ENCODE measurements at places on chromosomes 5 and 9.

- DNase-seq: no peak
These were observed 34.5 kb upstream of the GABRP start for GRCh38 chr5:170748951-170749471.

DNA sequence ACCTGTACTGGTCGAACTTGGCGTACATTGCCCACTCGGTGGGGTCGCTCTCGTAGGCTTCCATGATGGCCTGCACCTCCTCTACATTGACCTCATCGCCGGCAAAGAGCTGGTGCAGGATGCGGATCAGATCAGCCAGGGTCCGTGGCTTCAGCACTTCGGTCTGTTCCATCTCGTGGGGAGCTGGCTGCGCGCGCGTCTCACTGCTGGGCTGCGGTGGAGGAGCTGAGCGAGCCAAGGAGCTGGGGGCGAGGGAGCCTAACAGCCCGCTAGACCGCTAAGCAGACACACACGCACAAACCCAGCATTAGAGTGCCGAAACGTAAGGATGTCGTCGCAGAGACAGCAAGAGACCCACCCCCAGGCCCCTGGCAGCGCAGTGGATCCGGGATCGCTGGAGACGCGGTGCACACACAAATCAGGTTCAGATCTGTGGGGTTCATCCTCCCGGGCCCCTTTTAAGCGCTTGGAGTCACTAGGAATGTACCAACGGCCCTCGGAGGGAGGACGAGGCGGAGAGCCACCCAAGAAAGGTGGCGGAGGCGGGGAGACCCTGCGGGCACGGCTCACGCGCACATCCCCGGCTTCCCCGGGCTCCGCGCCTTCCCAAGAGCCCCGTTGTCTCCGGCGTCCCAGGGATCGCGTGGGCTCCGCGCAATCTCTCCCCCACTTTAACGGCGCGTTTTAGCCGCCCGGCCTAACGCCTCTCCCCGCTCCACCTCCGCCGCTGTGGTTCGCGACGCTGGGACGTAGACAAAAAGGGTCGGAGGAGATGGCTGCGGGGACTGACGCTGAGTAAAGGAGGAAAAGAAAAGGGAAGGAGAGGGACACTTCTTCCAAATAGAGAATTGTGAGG lies at the start of gene CDO1:
TSS of gene CDO1 (minus strand) at position 434 of the 856 bp plus-strand sequence. CDS start at position 172, 262 bp downstream.
- DNase-seq: no peak

DNA sequence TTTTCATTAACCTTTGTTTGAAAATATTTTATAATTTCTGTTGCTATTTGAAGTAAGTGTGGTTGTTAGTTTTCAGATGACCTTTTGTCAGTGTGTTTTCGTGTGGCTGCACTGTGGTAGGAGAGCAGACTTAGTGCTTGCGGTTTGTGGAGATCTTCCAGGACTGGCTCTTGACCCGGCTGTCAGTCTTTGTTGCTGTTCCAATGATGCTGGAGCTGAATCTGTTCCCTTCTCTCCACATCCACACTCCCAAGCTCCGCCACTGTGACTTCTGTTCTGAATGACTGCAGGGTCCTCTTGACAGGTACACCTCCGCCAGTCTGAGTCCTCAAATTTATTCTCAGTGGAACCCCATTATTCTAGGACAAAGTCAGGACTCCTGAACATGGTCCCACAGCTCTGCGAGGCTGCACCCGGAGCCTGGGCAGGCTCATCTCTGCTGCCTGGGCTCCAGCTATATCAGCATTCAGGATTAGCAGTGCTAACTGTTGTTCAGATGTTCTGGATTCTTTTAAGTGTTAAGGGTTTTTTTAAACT lies 126.0 kb downstream of the WNK2 start:
- no peak for DNase-seq

DNA sequence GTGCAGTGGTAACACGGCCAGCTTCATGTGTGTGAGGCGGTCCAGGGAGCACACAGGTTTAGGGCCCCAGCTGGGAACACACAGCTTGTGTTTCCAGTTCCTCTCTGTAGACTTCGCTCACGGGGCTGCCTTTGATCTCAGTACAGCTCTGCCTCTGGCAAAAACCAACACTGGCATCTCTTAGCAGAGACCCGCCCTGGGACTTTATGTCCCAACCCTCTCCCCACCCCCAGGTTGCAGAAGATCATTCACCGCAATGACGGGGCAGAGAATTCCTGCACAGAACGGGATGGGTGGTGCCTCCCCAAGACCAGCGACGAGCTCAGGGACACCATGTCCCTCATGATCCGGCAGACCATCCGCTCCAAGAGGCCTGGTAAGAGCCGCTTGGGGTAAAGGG lies 5.2 kb upstream of the CEL start:
- DNase-seq: no peak

GRCh38 chr5:33894566-33894965 lies 2.8 kb upstream of the ADAMTS12 start:
- no peak for DNase-seq

DNA sequence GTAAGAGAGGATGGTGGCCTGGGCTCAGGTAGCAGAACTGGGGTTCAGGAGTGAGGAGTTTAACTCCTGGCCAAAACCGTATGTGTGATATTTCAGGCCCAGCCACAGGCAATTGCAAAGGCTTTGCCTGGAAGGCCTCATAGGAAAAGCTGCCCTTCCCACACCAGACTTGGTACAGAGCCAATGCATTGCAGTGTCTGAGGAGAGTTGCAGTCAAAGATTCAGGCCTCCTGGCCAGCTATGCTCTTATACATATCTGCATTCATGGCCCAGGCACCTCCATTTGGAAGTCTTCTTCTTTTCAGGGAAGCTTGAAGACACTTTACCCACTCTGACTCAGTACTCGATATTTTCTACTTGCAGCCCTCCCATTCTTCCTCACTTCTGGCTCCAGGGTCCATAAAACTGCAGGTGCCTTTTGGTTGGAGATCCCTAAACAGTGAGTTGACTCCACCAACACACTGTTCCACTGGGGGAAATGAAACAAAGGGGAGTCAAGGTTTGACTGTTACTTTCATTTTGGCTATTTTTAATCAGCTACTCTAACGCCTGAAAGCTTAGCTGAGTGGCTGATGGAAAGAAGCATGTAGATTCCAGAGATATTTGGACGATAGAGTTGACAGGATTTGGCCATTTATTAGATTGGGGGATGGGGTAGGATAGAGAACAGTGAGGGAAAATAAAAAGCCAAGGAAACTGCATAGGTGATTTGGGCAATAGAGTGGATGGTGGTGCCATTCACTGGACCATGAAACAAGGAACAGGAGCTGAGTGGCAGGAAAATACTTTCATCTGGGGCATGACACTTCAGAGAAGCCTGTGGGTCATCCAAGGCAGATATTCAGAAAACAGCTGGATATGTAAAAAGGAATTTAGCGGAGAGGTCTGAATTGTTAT lies 30.6 kb upstream of the IL33 start:
- DNase-seq: no peak

- no peak for DNase-seq
These were observed 31.0 kb upstream of the FSD1L start for GRCh38 chr9:105416840-105417239.

- no peak for DNase-seq
These were observed 17.7 kb downstream of the TMC1 start for GRCh38 chr9:72538921-72539702.

DNA sequence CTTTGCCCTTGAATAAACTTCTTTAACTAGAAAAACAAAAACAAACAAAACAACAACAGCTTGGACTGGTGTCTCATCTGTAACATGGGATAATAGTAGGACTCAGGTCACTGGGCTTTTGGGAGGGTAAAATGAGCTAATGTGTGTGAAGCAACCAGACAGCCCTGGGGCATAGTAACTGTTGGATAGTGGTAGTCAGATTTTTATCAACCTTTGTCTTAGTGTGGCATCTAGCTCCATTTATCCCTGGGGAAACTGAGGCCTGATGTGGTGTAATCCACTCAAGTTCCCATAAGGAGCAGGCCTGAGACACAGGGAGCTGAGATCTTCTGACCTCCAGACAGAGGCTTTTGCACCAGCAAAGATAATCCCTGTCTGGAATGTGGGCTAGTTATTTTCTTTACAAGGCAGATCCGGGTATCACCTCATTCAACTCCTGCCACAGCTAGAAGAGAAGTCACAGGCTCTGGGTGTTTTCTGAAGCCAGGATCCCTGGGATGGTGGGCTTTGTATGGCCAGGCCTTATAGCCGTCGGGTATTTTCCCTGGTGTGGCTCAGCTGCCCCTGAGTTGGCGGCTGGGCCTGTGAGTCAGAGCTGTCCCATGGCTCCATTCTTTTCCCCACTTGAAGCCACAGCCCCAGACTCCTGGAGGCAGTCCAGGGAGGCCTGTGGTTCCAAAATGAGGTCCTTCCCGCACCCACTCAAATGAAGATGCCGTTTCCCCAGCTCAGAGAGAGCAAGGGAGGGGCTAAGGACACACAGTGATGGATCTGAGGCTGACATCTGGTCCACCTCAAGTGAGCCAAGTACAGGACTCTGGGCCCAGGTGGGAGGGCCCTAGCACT lies 26.1 kb upstream of the CSF1R start:
- DNase-seq: no peak

- DNase-seq: no peak
These were observed 287.1 kb upstream of the CDH9 start for GRCh38 chr5:27325513-27325912.

DNA sequence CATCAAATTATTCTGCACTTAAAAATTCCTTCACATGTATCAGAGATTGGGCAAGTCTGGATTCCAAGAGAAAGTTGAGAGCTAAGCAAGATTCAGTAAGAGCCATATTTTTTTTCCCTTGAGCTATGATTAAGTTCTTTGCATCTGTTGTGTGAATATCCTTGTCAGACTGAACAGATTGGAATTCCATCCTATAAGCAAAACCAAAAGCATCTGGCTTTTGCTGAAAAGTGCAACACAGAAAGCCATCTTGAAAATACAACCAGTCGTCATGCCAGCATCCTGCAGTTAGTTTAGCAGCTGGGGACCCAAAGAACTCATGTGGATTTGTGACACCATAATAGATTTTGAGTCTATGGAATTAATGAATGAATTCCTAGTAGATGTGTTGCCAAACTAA lies 316.9 kb downstream of the MTRR start:
- DNase-seq: no peak

- no peak for DNase-seq
These were observed 84.4 kb downstream of the TRIO start for GRCh38 chr5:14227513-14227912.

DNA sequence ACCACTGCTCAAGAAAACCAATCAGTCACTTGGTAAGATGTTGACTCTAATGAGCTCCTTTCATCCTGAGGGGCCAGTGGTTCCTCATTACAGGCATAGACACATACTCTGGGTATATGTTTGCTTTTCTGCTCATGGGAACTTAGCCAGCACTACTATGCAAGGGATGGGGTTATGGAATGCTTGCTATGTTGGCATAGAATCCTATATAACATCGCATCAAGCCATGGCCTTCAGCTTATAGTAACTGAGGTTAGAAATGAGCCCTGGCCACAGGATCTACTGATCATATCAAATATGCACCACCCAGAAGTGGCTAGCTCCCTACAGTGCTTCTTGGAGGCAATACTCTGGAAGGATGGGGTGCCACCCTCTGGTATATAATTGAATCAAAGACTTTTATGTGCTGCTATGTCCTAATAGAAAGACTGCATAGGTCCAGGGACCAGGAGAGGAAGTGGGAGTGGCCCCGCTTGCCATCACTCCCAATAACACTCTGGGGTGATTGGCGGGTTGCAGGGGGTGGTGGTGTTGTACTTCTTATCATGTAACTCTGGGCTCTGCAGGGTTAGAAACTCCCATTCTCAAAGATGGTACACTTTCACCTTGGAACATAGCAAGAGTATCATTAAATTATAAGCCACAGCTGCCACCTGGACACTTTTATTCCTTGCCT lies 70.3 kb downstream of the ZNF366 start:
- DNase-seq: no peak

GRCh38 chr5:158877124-158877581 lies 222.6 kb downstream of the EBF1 start:
- no peak for DNase-seq

- DNase-seq: no peak
These were observed at the start of gene TAL2 for GRCh38 chr9:105662184-105663104. TSS of gene TAL2 (plus strand) at chr9:105662457. CDS start at chr9:105662497, 40 bp downstream.

DNA sequence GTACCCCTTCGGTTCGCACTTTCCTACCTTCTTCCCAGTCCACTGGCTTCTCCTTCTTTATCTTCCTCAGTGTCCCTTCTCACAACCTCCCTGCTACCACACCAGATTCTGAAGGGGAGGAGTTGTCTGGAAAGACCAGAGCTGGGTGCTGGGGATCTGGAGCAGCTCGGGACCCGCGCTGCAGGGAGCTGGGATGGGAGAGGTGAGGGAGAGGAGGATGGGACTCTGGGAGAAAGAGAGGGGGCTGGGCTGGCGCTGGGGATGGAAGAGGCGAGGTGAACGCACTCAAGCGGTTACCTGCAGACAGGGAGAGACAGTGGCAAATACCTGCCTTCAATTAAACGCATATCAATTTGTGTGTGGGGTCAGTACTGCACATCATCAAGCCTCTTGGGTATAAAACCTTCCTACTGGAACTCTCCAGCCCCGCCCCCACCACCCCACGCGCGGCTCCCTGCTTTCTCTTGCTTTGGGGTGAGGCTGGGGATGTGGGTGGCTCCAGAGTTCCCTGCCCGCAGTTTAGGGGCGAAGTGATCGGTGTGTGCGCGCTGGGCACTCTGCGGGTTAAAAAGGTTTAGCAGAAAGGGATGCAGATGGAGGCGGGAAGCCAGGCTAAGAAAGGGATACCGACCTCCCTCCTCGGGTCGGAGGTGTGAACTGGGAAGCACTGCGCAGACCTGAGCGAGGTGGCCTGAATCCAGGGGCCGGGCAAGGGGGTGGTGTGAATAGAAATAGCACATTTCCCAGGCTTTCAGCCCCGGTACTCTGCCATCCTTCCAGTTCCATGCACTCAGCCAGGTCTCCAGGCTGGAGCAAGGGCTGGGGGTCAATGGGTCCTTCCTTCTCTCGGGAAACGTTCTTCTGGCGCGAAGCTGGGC lies 977 bp upstream of the PAM start:
- no peak for DNase-seq

DNA sequence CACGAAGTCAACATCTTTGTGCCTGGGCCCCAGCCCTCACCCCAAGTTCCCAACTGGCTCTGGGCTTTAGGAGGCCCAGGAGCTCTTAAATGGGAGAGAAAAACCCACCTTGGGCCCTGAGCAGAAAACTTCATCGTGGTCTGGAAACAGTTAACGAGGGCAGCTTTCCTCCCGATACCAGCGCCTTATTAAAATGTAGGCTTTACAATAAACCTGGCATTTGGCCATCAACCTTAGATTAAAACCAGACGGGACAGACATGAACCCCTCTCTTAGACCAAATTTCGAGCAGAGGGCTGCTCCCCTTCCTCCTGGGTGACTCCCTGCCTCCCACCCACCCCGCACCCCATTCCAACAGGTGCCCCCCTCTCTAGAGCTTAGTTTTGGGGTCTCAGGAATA lies 39.4 kb downstream of the PRRX2 start:
- DNase-seq: no peak

DNA sequence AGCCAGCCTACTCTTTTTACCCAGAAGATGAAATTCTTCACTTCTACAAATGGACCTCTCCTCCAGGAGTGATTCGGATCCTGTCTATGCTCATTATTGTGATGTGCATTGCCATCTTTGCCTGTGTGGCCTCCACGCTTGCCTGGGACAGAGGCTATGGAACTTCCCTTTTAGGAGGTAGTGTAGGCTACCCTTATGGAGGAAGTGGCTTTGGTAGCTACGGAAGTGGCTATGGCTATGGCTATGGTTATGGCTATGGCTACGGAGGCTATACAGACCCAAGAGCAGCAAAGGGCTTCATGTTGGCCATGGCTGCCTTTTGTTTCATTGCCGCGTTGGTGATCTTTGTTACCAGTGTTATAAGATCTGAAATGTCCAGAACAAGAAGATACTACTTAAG lies 16.6 kb downstream of the OCLN start:
- no peak for DNase-seq

- no peak for DNase-seq
These were observed 110.6 kb downstream of the ADAMTS2 start for GRCh38 chr5:179234563-179235135.

- DNase-seq: no peak
These were observed 371.4 kb downstream of the TMEM232 start for GRCh38 chr5:110354915-110355644.

Measured in stimulated activated CD4-positive, alpha-beta T cell treated with anti-CD3 and anti-CD28 coated beads, Interleukin-1b, Interleukin-23, amount 100 ng/mL, for 1 hour (primary cell).